Breast epithelium (tissue), 4 donors: ENCODE measurements at places on chromosomes 1 and 21. TPM values are rescaled to one million over a fixed set of nuclear protein-coding genes. Genes with fewer than 3 reads are reported as not detected.

AMIGO1 gene
- total RNA-seq, result 9.5 TPM

DNA sequence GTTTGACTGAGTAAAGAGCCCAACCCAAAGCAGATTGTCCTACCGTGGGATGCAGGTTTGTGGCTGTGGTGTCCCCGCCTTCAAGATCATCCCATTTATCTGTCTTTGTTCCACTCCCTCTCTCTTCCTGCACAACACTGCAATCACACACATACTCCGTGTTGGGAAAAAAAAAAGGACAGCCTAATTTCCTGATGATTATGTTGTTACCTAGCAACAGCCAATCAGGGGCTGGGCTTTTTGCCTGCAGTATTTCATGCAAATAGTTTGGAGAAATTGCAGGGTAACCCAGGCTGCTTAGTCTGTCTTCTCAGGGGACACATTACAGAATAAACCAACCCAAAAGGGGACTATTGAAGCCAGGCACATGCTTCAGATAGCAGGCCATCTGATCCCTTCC lies 38.3 kb downstream of the PHC2 start:
- no peaks in the 10 kb centered on the region for H3K4me1 ChIP-seq
- H3K27me3 ChIP-seq, result no peaks in the 10 kb centered on the region

DNA sequence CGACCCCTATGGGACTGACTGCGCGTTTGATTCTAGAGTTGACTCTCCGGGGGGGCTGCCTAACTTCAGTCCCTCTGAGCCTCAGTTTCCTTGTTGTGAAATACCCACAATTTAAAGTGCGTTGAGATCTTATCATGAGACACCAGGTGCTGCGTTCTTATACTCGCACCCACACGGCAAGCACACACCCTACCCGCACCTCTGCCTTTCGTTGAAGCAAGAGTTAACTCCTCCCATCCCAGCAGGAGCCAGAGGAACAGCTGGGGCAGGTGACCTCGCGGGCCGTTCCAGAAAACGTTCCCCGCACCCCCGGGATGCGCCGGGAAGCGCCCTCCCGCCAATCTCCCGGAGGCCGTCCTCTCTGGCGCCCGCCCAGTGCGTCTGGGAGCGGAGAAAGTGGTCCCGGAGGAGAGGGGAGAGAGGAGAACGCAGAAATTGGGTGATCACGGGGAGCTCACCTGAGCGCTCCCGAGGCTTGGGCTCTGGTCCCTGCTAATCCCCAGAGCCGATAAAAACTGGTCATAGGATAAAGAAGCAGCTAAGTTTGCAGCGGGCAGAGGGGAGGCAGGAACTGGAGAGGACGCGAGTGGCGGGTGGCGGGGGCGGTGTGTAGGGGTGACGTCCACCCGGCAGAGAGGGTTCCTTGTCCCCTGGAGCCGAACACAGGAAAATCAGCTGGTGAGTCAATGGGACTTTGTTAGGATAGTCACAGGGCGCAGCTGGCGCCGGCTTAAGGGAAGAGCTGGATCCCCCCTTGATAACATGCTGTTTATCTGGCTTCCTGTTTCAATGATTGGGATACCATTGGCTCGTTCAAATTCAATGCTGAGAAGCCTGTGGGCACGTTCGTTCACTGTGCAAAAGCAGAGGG lies 869 bp downstream of the NAV1 start:
- H3K27ac ChIP-seq, result peak overlapping the region; percentile 94
- no peaks in the 10 kb centered on the region for H3K27me3 ChIP-seq
- H3K36me3 ChIP-seq, result no peaks in the 10 kb centered on the region

GRCh38 chr1:175134500-175134899 lies 58.1 kb downstream of the KIAA0040 start:
- peaks cover under 1% of the 10 kb centered on the region for H3K4me1 ChIP-seq
- DNase-seq, result no peak
- no peak overlapping the region for H3K4me3 ChIP-seq
- no peaks in the 10 kb centered on the region for H3K27me3 ChIP-seq

DNA sequence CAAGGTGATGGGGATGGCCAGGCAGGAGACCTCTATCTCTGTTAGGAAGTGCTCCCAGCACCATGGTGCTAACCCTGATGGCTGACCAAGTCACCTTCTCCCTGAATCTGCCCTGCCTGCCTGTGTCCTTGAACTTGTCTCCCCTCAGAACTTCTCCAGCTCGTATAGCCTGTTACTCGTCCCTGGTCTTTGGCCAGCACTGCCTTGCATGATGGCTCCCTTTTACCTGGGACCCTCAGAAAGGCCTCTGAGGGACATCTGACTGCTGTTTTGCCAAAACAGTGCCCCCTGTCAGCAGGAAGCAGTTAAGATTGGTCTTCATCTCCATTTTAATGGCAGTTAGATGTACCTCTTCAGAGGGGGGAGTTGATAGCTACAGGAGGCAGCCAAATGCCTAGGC lies 148.3 kb downstream of the RHOU start:
- no peak overlapping the region for H3K27ac ChIP-seq
- no peaks in the 10 kb centered on the region for H3K36me3 ChIP-seq
- no peaks in the 10 kb centered on the region for H3K27me3 ChIP-seq
- no peaks in the 10 kb centered on the region for H3K4me1 ChIP-seq
